ENCODE measurements at places on chromosomes 6 and 20.

DNA sequence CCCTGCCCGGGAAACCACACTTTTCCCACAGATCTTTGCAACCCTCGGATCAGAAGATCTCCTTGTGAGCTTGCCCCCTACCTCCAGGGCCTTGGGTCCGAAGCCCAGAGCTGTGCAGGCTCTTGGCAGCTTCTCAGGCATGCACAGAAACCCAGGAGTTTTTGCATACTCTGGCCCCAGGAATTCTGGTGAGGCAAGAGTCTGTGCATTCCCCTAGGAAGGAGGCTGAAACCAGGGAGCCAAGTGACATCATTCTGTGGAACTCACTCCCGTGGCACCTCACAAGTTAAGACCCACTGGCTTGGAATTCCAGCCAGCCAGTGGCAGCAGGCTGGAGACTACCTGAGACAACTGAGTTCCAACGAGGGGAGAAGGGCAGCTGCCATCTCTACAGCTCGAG is 100.1 kb downstream of the TNFRSF21 start:
- no peak for DNase-seq

DNA sequence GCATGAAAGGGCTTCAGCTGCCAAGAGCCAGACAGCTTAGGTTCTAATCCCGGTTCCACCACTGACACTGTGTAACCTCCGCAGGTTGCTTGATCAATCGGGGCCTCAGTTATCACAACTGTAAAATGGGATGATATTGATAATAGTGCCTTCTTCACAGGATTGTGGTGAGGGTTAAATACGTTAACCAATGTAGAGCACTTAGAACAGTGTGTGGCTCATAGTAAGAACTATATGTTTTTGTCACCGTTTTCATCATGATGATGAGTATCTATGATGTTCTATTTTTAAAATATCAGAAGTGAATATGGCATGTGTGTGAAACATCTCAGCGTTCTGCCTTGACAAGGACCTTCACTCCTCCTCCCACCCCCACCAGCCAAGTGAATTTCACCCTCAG is 10.3 kb upstream of the MAPK13 start:
- no peak for DNase-seq

GRCh38 chr20:56504373-56505005 is 20.1 kb upstream of the FAM209A start:
- peak; percentile 37 for DNase-seq

DNA sequence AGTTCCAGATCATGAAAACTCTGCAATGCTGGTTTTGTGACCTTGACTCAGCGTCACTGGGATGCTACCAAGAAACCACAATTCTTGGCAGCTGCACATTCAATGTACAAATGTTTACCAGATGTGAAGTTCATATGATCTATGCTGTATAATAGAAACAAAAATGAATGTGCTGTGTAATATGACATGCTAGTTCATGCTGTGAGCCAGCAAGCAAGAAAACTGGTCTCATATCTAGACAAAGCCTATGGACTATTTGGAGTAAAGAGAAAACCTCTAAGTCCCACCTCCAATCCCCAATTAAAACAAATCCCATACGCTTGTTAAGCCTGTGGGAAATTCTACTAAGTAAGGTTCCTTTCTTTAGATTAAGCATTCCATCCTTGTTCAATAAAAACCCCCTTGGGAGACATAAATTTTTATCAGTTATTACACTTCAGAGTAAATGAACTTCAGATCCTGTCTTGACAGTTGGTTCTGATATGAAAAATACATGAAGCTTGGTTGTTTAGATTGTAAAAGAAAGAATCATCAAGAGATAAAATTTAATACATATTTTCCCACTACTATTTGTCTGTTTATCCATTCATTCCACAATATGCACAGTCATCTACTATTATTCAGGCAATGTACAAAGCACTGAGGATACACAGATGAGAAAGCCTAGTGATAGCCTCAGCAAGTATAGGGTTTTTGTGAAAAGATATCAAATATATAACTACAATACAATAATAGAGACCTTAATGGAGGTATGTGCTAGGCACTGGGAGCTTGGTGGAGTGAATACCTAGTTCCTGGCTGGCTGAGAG is 20.1 kb downstream of the COL21A1 start:
- no peak for DNase-seq

GRCh38 chr6:134535831-134536230 is 217.9 kb upstream of the SGK1 start:
- DNase-seq, result no peak

DNA sequence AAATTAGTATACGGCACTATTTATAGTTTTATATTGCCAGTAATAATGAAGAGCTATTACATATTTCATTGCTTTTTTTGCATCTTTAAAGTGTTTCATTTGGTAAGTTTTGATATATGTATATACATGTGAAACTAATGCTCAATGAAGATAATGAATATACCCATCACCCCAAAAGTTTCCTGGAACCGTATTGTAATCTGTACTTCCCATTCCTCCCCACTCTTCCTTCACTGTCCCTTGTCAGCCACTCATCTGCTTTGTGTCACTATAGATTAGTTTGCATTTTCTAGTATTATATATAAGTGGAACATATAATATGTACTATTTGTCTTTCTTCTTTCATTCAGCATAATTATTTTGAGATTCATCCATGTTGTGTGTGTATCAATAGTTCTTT is 10.3 kb upstream of the TBC1D32 start:
- no peak for DNase-seq

- peak; percentile 68 for DNase-seq
These were observed 4.2 kb downstream of the BRD2 start for GRCh38 chr6:32972353-32973143.

All from stimulated activated CD4-positive, alpha-beta T cell treated with anti-CD3 and anti-CD28 coated beads, Interleukin-2, amount 100 ng/mL, for 24 hours (primary cell).